ENCODE measurements at places on chromosomes 5 and 9.

DNA sequence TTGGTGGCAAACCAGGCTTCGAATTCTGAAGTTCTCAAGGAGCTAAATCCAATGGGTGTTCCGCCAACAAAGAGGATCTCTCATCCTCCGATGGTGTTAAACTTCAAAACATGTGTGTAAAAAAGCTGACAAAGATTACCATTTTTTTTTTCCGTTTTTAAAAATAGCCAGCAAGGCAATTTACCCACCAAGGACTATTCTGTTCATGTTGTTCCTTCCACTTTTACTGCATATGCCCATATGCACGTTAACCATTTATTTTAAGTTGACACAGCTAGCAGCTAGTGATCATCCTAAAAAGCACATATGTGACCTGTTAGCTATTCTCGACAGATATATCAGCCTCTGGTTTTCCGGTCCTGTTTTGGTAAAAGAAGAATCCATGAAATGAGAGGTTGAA, 326.7 kb downstream of the PLK2 start:
- no peak for DNase-seq

DNA sequence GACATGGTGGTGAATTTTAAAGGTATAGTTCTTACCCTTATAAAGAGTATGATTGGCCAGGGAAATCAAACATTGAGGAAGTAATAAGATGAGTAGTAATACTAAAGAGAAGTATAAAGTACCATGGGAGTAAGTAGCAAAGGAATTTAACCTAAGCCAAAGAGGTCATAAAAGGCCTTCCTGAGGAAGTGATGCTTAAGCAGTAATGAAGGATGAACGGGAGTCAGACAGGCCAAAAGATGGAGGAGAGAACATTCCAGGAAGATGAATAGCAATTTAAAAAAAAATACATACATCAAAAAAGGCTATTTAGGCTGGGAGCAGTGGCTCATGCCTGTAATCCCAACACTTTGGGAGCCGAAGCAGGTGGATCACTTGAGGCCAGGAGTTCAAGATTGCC, 29.0 kb downstream of the KLHL3 start:
- no peak for DNase-seq

DNA sequence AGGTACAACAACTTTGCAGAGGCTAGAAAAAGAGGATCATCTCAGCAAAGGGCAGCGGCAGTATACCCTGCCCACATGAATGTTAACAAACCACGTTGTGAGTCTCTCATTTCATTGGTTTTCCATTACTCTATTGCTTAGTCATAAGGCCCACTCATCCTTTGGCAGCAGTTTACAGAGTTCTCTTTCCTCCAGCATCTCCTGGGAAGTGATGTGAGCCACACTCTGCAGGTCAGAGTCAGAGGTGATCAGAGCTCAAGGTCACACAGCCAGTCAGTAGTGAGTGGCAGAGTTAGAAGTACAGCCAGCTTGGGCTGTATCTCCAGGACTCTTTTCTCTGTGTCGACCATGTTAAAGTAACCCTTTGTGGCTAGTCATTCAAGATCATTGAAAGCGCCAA, 599.6 kb upstream of the GRAMD2B start:
- DNase-seq = no peak

DNA sequence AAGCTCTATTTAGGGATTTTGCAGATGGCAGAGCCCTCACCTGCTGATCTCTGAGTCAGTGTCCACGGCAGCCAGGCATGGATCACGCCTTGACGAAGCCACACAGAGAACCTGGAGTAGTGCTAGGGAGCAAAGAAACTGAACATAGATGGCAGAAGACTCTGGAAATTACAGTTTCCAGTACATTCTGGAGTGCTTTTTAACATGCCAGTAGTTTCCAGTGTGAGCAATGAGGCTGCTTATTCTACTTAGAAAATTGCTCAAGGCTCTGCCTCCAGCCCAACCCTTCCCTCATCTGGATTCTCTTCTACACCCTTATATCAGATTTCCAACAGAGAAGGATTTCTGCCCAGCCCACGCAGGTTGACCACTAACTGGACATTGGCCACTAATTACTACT, 203.3 kb downstream of the ADAMTS12 start:
- no peak for DNase-seq

- no peak for DNase-seq
These were observed 713.6 kb downstream of the TLE4 start for GRCh38 chr9:80285326-80285725.

DNA sequence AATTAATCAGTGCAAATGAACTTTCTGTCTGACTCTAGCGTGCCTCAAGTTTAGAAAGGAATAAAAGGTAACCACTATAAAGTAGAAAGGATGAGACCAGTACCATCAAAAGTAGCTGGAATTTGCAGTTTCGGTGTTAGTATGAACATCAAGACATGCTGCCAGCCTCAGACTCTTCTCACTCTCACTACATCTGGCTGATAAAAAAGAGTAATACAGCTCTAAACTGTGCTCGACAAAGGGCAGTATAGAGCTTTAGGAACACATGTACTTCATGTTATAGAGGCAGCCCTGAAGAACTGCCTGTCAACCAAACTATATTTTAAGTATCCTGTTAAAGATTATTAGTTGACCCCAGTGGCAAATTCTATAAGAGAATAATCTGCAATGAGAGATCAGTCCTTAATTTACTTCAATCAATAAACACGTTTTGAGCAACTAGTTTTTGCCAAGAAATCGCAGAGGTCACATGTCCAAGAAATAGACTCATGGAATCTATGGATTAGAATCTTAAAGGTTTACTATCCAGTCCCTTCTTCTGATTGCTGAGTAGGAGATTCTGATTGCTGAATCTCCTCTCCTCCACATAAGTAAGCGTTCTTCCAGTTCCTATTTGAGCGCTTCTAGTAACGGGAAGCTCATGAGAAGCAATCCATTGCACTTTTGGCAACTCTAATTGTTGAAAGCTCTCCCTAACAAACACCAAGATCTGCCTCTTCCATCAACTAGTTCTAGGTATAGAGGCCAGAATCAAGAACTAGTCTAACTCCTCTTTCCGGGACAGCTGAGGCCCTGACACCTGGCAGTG, 941 bp downstream of the XPA start:
- DNase-seq = no peak

- no peak for DNase-seq
These were observed 86.0 kb downstream of the TARS1 start for GRCh38 chr5:33526755-33527154.

- no peak for DNase-seq
These were observed 116.0 kb downstream of the UNC13B start for GRCh38 chr9:35277628-35278359.

- no peak for DNase-seq
These were observed 304.5 kb downstream of the CWC27 start for GRCh38 chr5:65073250-65073661.

- no peak for DNase-seq
These were observed 54.9 kb downstream of the ADGRV1 start for GRCh38 chr5:90613459-90613858.

DNA sequence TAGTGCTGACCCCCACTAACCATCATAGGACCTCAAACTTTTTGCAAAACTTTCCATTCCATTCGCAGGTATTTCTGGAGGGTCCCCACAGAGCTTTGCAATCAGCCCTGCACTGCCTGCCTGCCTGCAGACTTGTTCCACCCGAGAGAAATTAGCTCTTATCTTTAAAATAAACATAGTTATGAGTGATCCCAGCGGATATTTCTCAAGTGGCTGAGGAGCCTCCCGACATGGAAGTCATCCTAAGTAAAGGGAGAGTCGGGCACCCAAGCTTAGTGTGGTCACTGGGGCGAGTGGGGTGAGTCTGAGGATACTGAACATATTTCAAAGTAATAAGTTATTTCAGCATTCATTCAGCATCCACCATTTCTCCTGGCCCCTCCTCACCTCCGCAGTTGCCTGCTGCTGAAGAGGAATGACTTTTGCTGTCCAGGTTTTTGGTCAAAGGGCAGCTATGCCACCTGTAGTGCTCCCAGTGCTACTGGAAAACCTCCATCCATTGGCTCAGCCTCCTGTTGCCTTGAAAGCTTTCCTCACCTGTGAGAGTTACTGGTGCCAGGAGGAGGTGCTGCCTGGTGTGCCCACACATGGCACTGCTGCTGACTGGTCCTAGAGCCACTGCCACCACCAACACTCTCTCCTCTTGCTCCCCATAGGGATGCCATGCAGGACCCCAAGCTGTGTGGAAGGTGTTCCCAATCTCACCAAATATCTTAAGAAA, 89.7 kb upstream of the PCSK1 start:
- DNase-seq = no peak

GRCh38 chr5:116315531-116315930, 230.7 kb downstream of the COMMD10 start:
- DNase-seq = no peak

- DNase-seq = no peak
These were observed 23.9 kb upstream of the PPP3R2 start for GRCh38 chr9:101618698-101619097.

GRCh38 chr5:61449804-61450492, 117.9 kb downstream of the ZSWIM6 start:
- DNase-seq = no peak

GRCh38 chr5:161757223-161757622, 71.7 kb downstream of the GABRA6 start:
- DNase-seq = no peak

DNA sequence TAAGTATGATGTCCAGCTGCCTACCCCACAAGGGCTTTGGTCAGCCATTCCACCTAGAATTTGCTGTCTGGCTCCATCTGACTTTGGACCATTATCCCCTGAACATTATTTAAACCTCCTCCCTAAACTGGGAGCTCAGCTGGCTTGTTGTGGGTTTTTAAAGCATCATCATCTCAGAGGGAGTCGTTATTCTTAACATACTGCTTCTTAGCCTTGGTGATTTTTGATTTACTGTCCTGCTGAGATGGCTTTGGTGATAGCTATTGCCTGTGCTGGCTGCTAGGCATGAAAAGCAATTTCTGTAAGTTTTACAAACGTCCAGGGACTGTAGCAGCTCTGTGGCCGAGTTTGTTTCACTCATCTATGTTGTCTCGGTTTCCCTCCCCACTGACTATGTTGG, 256.1 kb downstream of the NR3C1 start:
- no peak for DNase-seq

All from stimulated activated CD4-positive, alpha-beta T cell treated with anti-CD3 and anti-CD28 coated beads, Interleukin-1b, Interleukin-23, amount 100 ng/mL, for 1 hour (primary cell).